Neural crest cell (in vitro differentiated cells): ENCODE measurements at places on chromosomes 16 and 17.

GRCh38 chr17:76171706-76172105 lies 30.7 kb upstream of the FOXJ1 start:
- DNase-seq = no peak

DNA sequence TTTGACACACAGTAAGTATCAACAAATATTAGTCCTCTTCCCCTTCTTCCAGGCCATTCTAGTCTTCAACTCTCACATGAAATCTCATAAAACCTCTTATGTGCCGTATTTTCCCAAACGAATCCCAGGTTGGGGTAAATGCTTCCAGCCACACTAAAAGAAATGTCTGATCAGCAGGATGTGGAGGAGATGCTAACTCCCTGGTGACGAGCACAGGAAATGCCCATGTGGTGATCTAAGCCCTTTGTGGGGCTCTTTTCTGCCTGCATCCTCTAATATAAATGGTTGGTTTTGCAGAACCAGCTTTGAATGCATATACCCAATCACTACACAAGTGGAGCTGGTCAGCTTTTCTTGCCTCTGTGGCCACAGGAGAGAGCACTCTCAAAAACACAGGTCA lies 498.2 kb upstream of the ERCC4 start:
- DNase-seq = no peak

DNA sequence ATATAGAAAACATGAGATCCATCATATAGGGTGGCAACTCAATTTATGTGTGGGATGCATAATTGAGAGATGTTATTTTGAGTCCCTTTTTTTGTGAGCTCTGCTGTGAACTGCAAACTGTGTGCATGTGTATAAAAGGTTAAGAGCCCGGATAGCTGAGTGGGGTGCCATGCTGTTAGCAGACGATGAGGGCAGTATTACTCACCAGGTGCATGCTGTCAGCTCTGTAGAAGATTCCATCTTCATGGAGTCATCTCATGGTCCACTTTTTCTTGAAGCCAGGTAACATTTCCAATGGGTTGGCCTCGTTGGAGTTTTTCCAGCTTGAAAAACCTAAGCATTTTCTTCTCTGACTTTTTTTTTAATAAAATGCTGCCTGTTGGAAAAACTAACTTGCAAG lies 43.0 kb upstream of the RHBDL3 start:
- no peak for DNase-seq

DNA sequence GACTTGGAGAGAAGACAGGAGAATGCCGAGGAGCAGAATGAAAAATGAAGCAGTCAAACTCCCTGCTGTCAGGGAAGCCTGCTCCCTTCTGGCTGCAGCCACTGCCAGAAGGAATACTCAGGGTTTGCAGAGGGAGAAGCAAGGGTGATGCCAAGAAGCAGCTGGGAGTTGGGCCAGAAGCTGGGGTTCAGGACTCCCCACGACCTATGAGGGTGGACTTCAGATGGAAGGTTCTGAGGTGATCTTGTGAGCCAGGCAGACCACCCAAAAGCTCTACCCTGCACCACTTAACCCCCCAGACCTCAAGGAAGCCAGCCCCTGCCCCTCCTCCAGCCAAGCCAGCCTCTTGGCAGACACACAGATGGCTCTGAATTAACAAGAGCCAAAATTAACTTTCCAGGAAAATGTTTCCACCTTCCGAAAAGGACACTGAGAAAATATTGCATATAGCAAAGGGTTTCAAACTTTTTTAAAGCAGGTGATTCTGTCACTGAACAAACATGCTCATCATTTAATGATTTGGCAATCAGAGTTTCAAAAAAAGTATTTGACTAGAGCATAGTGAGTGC lies 126.0 kb upstream of the ERCC4 start:
- DNase-seq = no peak

DNA sequence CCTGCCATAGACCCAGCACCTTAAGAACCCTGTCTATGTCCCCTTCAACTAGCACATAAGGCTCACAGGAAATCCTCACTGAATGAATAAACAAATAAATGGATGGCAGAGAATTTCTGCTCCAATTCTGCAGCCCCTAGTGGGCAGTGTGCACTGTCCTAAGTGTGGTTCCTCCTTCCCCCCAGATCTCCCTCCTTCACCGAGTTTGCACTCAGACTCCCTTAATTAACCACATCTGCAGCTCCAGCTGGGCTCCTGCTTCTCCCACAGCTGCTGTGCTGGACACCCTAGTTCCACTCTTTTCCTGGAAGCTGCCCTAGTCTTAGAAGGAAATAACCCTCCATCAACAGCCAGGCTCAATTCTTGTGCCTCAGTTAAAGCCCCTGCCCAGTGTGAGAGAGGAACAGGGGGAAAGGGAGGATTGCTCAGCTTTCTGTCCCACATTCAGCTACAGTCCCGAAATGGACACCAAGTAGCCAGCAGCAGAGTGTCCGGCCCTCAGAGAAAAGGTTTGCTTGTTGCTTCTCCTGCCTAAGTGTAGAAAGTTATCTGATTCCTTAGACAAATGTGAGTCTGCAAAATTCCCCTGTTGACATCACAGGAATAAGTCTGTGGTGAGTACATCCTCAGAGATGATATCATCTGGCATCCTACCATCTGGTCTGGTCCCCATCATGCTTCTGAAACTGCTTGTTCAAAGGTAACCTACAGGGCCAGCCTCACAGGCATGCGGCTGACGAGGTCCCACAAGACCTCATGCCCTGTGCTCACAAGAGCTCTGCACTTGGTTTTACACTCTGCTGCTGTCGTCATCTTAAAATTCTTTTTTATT lies 12.3 kb downstream of the LRRC3C start:
- no peak for DNase-seq

- DNase-seq = no peak
These were observed 717 bp downstream of the CYBA start for GRCh38 chr16:88649924-88650748.

DNA sequence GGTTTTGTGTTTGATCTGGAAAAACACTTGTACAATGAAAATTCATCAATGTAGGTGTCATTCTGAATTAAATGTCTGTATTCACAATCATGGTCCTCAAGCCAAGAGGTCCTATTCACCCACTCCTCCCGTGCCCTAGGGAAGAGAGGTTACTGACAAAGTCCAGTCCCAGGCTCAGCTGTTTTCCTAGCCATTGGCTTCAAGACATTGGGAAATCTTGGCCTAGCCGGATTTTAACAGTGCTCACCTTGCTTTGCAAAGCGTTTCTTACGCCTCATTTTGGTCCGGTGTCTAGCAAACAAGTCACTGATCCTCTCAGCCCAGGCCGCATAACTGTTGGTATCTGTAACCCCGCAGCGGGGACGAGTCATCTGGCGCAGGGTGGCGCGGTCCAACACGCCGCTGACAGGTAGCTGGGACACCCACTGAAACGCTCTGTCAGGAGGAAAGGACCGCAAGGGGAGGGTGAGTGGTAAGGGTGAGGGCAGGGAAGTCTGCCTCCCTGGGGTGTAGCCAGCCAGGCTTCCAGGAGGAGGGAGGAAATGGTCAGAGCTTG lies 16.7 kb downstream of the MMP28 start:
- no peak for DNase-seq
